Mesenchymal stem cell (in vitro differentiated cells and primary cell): ENCODE measurements at places on chromosomes 1 and 21.

DNA sequence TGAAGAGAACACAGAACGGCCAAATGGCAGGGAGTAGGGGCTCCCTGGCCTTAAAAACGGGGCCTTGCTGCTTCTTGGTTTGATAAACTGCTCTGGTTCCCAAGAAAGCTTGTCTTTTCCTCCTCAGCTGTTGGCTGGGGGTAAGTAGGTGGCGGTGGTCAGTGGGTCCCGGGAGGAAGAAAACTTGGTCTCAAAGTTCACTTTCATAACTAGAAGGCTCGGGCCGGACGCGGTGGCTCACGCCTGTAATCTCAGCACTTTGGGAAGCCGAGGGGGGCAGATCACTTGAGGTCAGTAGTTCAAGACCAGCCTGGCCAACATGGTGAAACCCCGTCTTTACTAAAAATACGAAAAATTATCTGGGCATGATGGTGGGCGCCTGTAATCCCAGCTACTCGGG, 47.3 kb upstream of the CTBS start:
- no peak for DNase-seq

DNA sequence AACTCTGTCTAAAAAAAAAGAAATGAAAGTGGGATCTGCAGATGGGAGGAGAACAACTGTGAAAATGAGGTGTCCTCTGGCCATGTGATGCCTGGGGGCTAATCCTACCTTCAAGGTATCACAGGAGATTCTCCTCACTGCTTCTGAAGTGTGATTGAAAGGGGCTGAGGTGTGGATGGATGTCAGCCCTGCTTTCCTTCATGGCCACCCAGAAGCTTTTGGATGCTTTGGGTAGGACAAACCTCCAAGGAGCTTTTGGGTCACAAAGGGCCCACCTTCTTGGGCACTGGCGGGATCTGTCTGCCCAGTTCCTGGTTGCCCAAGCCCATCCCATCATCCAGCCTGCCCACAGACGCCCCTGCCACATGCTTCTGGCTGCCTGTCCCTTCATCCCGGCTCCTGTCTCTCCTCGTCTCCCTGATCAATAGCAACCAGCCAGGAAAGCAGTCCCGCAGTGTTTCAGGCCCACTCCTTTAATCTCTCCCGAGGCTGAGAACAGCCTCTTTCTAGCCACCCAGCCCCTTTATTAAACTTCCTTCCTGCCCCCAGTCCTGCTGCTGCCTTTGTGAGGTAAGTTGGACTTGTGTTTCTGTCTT, 87.2 kb downstream of the MAN1C1 start:
- no peak for DNase-seq

- no peak for DNase-seq
Observed at GRCh38 chr1:220056374-220056773, 10.1 kb upstream of the EPRS1 start.

- no peak for DNase-seq
Observed at GRCh38 chr1:44806704-44807363, at the start of gene DYNLT4. Gene DYNLT4 (minus strand): TSS chr1:44807351. CDS start chr1:44806668, 683 bp downstream.

DNA sequence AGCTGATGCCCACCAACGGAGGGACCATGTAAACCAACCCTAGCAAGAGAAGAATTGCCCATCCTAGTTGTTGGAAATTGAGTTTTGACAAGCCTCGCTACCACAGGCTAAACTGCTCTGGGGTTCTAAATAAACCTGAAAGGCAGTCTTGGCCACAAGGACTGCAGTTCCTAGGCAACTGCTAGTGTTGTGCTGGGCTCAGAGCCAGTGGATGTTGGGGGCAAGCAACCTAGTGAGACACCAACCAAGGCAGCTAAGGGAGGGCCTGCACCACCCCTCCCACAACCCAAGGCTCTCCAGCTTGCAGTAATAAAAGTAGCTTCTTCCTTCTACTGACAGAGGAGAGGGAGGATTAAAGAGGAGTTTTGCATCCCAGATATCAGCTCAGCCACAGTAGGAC, 102.4 kb upstream of the PKN2 start:
- no peak for DNase-seq

GRCh38 chr21:29238967-29239290, 59.8 kb upstream of the BACH1 start:
- DNase-seq = peak; percentile 42

GRCh38 chr1:184480736-184481135, 93.9 kb downstream of the C1orf21 start:
- DNase-seq = no peak

- no peak for DNase-seq
Observed at GRCh38 chr1:223340637-223341036, 23.3 kb downstream of the SUSD4 start.

- DNase-seq = no peak
Observed at GRCh38 chr1:233843525-233844204, 60.8 kb upstream of the SLC35F3 start.

DNA sequence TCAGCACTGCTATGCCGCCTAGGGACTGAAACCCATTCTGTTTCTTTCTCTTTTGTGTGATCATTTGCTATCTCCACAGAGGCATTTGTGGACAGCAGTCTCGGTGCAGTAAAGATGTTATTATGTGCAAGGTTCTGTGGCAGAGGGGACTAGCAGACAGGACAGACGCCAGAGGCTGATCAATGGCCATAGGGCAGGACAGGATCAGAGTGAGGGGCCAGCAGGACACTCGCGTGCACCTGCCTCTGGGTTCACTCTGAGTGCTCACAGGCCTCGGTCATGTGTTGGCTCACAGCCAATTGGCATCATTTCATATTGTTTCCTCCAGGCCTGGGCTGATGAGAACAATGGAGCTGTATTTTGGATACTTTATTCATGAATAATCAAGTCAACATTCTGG, 212.6 kb downstream of the TGFB2 start:
- DNase-seq = no peak

GRCh38 chr1:204712708-204713430, 27.3 kb upstream of the LRRN2 start:
- no peak for DNase-seq

GRCh38 chr1:90763930-90764329, 46.8 kb upstream of the BARHL2 start:
- DNase-seq = no peak

DNA sequence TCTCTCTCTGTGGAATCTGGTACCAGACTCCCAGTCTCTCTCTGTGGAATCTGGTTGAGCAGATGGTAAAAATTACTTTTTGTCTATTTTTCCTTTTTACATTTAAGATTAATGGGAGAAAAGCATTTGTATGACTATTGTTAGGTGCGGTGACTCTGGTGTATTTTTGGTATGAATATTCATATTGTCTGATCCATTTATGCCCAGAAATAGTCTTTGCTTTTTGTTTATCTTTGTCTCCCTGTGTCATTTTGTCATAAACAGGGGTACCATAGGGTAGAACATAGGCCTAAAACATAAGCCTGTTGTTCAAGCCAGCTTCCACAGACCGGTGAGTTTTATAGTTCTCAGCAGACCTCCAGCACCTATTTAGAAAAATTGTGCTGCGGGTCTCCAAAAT, 78.7 kb downstream of the ETS2 start:
- DNase-seq = no peak

GRCh38 chr1:228043281-228043848, 36.6 kb downstream of the WNT3A start:
- no peak for DNase-seq

DNA sequence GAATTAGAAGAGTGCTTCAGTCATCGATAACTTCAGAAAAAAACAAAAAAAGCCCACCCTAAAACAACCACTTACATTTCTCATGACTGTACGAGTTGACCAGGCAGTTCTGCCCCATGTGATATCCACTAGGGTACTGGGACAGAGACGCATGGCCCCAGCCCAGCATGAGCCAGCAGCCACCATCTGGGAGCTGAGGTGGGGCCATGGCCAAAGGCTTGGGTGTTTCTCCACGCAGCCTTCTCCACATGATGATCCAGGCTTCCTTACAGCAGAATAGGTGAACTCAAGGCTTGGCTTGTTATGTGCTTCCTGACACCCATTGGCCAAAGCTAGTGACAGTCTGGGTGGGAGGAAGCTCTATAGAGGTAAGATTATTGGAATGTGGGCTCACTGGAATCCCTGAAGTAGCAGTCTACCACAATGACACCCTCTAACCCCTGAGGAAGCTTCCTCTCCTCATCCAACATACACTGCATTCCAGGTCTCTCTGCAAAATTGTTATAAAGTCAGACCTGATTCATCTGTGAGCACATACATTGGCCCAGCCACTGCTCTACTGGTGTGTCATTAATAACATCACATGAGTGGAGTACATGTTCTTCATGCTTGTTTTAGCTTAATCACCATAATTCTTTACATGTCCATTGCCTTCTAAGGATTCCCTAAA, 66.3 kb upstream of the NTPCR start:
- DNase-seq = no peak

GRCh38 chr1:220093361-220094015, 444 bp upstream of the IARS2 start:
- DNase-seq = no peak

DNA sequence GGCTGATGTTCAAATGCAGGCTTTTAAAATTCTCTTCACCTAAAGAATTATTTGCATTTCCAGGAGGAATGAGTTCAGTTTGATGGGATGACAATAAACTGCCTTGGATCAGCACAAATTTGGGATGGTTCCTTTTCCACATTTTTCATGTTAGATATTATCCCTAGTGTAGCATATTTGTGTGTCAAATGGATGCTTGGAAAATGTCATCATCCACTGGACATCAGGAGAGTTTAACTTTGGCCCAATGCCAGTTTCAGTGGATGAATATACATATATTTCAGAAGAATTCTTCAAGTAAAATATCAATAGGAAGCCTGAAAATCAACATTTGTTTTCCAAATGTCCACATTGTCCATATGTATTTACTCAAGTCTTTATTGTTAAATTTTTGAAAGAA, 116.5 kb upstream of the COL24A1 start:
- DNase-seq = no peak

GRCh38 chr1:84442256-84442655, 36.8 kb upstream of the RPF1 start:
- DNase-seq = peak; percentile 85

DNA sequence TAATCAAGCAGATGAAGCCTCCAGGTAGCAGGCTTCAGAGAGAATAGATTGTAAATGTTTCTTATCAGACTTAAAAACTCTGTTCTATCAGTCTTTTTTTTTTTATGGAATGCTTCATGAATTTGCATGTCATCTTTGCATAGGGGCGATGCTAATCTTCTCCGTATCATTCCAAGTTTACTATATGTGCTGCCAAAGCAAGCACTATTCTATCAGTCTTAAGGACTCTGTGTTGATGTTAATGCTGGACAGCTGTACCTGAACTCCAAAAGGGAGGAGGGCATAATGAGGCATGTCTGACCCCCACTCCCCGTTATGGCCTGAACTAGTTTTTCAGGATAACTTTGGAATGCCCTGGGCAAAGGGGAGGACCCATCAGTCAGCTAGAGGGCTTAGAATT, 66.8 kb upstream of the PRRC2C start:
- DNase-seq = no peak

- DNase-seq = no peak
Observed at GRCh38 chr1:154733621-154734020, 125.6 kb upstream of the ADAR start.

DNA sequence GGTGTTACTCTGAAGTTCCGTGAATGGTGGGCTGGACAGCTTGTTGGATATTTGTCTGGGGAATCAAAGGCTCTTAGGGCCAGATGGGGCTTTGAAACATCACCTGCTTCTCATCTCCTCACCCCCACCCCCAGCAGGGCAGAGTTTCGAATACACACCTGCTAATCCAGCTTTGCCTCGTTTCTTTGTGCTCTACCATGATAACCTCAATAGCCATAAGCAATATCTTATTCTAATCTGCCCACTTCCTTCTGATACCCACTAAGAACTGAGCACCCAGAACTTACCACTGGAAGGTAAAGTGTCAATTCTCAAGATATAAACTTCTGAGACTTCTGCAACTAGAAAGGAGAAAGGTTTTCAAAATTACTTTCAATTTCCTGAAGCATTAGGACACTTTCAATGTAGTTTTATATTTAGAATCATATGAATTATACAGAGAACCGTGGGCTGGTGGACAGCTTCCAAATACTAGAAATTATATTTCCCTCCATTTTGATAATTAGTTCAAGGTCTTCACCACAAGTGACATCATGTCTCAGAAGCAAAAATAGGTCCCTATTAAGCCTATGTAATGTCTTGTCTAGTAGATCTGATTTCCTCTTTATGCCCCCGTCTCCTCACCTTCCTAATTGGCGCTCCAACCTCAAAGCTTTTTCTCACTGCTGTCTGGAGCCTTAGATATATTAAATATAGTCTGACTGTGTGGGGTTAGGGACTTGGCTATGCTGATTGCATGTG, 64.4 kb upstream of the NEK2 start:
- no peak for DNase-seq

DNA sequence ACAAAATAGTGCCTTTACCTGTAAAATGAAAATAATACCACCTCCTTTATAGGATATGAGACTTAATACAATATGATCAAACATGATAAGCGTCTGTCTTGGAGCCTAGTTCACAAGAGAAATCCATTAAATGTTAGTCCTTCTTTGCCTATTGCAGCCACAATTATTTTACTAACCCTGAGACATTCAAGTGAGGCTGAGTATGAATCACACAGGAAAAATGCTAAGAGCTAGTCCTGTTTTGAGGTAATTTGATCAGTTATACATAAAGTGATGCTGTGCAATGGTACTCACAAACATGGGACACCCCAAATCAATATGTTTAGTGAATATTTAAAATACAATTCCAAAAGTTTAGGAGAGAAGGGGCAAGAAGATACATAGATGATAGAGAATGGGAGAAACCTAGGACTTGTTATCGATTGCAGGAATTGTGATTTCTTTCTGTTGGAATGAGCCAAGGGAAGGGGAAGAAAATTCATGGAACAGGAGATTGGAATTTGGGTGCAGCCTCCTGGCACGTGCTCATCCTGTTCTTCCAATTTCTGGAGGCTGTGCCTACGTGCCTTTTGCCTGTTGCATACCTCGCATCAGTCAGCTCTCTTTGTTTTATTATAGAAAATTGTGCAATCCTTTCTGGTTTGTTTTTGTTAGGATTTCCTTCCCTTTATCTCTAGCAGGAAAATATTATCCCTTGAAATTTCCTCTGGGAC, 39.9 kb upstream of the BACH1 start:
- DNase-seq = peak; percentile 70

DNA sequence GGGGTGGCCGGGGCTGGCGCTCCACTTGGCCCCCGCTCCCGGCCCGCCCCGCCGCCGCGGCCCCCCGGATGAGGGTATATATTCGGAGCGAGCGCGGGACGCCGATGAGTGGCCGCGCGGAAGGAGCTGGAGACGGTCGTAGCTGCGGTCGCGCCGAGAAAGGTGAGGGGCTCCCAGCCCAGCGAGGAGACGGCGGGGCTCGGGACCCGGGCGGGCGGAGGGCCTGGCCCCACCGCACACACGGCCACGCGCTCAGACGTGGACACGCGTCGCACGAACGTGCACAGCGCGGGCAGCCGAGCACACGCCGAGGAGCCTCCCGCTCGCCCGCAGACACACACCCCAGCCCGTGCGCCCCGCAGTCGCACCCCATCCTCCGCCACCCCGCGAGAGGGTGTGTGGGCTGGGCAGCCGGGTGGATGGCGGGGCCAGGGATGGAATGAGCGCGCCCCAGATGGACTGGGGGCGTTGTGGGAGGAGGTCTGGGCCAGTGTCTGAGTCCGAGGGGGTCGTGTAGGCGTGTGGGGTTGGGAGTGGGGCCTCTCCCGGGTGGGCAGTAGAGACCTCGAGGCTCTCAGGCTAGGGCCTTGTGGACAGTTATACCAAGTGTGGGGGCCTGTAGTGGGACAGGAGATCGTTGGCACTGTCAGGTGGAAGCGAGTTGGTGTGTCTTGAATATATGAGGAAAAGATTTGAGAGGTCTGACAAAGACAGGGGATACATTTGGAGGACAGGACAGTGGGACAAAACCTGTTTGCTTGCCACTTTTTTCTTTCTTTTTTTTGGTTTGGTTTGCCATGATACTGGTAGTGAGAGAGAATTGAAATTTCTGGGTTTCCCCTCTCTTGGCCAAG, at the start of gene UAP1:
Gene UAP1 (plus strand): TSS at position 107 of the 854 bp plus-strand sequence. CDS start 4,347 bp downstream, outside the sequence.
- no peak for DNase-seq
